M059J (cell line): ENCODE measurements at places on chromosomes 13 and 19.

GRCh38 chr19:35764432-35765315 is 6.7 kb downstream of the PROSER3 start:
- DNase-seq = no peak

DNA sequence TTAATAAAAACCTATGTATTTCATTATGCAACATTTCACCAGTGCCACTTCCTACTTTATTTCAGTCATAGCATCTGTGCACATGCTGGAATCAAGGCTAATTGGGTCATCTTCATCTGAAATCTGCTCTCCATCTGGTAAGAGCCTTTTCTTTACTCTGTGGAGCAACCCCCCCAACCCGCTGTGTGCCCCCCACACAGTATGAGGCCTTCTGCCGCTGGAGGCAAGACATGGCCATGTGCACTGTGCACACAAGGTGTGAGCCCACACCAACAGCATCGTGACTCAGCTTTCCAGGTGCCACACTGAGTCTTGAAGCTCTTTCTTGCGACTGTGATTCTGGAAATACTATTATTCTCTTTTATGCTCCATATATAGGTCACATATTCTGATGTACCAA is 471.0 kb downstream of the TBC1D4 start:
- DNase-seq = no peak

DNA sequence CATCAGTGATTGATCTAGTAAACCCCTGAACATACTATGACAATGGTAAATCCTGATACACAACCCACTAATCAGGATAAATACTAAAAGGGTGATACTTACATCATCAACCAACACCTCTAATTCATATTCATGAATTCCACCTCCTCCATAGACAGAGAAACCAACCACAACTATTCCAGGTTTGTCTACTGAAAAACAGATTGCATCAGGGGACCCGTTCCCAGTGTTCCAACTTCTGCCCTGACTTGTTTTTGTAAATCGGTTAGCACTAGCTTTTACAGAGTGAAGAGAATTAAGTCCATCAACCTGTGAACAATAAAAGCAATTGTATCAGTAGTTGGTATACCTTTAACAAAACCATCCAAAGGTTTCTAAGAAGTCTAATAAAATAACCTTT is 149.2 kb downstream of the MYCBP2 start:
- DNase-seq = no peak

- no peak for DNase-seq
These were observed 14.0 kb upstream of the TMPRSS9 start for GRCh38 chr19:2345794-2346663.
